EH (cell line): ENCODE measurements at places on chromosomes 3 and 15.

DNA sequence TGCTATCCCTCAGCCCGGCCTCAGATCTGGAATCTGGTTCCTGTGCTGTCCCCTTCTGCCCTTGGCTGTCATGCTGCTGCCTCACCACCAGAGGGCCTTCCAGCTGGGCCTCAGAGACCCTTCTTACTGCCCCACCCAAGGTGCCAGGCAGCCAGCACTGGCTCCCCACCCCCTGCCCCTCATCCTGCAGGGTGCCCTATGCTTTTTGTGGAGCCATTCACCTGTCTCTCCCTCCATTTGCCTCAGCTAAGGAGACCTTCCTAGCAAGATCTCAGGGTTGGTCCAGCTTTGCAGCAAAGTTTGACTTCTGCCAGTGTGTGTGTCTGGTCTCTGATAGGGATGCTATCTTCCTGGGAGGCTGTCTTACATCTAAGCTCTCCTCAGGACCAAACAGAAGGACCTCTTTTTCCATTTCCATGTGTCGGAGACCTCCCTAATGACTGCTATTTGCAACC lies 1.9 kb upstream of the VWA5B2 start:
- peak; percentile 41 for DNase-seq

- DNase-seq, result no peak
These were observed 3.0 kb upstream of the CSRNP1 start for GRCh38 chr3:39156421-39156820.

DNA sequence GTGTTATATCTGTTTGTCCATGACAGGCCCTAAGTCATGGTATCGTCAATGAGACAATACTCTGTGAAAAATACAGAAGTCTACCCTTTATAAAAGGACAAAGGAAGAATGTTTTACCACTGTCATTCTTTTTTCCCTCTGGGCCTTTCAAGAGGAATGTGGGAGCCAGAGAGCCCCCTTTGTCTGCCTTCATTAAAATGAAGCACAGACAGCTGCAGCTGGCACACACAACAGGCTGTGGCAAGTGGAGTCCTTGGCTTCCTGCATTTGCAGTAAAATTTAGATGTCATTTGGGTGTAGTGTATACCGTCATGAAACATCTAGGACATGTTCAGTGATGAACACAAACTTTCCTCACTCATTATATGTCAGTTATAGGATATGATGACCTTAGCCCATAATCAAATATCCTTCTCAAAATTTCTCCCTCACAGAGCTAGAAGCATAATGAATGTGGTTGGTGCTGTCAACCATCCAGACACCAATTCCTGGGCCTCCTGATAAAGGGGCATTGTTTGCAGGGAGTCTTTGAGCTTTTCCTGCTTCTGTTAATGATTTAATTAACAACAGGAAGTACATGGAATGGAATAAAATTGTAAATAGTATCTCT lies 76.4 kb downstream of the DHX36 start:
- DNase-seq, result no peak

GRCh38 chr15:28903555-28903954 lies 17.8 kb downstream of the APBA2 start:
- DNase-seq, result no peak

DNA sequence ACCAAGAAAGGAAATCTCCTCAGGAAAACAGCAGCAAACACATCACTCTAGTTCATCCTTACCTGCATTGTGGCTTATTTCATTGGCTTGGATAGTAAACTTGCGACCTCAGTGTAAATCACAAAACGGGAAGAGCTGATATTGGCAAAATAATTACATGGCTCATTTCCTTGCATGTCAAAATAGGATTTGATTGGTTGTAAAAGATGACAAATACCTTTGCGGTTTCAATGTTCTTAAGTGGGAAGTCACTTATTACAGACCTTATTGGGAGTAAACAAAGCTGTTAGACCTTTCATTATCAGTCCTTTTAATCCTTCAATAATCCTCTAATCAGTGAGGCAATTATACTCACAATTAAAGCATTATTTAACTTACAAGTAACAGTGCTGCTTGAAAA lies 590.6 kb downstream of the MAGI1 start:
- no peak for DNase-seq

GRCh38 chr3:123757281-123757940 lies 126.7 kb downstream of the MYLK start:
- peak; percentile 85 for DNase-seq

GRCh38 chr3:128469556-128469955 lies 2.9 kb upstream of the DNAJB8 start:
- no peak for DNase-seq

DNA sequence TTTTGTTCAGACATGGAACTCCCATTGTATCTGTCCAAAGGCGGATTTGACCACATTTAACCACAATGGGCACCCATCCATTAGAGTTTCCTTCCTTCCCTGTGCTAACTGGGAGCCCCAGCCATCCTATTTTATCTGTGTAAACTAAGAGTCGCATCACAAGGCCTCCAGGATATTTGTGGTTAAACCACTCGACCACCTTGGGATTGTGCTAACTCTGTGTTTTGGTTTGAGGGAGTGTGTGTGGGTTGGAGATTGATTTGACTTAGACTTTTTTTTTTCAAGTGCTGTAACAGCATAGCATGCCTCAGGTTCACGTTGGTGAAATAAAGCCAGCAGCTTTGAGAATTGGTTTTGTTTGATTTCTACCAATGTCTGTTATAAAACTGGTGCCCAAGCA lies 100.4 kb upstream of the TP63 start:
- DNase-seq, result peak; percentile 1

DNA sequence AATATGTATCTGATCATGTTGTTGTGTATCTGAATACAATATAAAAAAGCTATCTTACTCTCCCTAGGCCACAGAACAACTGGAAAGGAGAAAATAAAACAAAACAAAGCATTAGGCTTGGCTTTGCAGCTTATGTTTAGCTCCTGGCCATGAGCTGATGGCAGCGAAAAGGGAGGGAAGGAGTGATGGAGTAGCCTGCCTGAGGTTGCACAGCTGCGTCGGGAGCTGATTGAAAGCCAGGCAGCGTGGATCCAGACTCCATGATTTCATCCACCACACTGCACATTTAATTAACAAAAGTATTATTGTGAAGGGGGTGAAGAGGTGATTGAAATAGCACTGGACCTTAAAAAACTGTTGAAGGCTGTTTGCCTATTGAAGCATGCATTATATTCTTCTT lies 212.2 kb downstream of the GABRG3 start:
- no peak for DNase-seq

- no peak for DNase-seq
These were observed 236.0 kb upstream of the ZNF717 start for GRCh38 chr3:76021376-76021775.

GRCh38 chr15:64490598-64491259 lies 30.4 kb downstream of the ZNF609 start:
- no peak for DNase-seq

DNA sequence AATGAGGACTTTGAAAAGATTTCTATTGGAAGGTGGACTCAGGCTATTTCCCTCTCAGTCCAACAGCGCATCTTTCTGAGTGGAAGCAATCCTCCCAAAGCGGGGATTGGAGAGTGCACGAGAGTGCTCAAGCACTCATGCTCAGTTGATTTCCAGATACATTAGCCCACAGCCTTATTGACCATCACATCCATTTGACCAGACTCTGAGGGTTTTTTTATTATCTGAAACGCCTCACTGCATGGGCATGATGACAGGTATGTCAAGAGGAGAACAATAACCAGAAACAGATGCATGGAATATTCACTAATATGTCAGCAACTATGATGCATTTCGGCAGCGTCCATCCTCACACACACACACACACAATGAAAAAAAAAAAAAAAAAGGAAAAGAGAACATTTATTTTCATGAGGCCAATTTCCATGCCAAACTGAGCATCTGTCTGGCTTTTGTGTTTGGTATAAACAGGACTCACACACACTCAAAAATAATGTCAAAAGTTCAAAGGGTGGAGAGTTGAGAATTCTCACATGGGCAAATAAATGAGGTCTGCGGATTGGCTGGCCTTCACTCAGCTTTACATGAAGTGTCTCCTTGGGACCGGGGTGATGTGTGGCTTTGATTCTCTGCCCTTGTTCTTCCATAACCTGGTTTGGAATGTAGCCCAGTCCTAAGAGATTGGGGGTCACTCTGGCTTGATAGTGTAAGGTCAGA lies 371.6 kb downstream of the MCTP2 start:
- no peak for DNase-seq

DNA sequence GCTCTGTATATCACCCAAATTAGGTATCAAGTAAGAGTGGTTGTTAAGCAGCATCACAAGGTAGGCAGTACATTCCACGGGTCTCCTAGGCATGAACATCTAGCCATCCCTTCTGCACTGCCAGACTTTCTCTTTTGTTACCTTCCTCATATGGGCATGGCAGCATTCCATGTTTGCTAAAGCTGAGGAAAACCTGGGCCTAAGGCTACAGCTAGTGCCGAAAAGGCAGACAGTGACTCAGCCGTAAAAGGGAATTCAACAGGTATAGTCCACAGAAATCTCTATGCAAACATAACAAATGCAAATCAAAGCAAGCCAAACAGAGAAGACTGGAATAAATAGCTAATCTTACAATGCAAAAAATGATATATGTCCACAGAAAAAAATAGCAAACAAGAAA lies 645.4 kb downstream of the ZBBX start:
- no peak for DNase-seq

- no peak for DNase-seq
These were observed 36.3 kb downstream of the PAK2 start for GRCh38 chr3:196775938-196776337.

GRCh38 chr3:149600634-149601033 lies 57.2 kb downstream of the WWTR1 start:
- no peak for DNase-seq

- DNase-seq, result no peak
These were observed 256.9 kb downstream of the UBE2E2 start for GRCh38 chr3:23459889-23460546.

- no peak for DNase-seq
These were observed 368.7 kb upstream of the PROK2 start for GRCh38 chr3:72153477-72154314.

GRCh38 chr15:94930441-94930840 lies 699.1 kb downstream of the MCTP2 start:
- DNase-seq, result no peak
